SK-MEL-5 (cell line): ENCODE measurements at places on chromosomes 13 and 19. TPM values are rescaled to one million over a fixed set of nuclear protein-coding genes. Genes with fewer than 3 reads are reported as not detected.

Gene APOC4
- total RNA-seq: not detected in 2 replicates

Gene C19orf18
- total RNA-seq: not detected in 2 replicates

Gene SHISA2
- 51.0 and 51.3 TPM in 2 replicates for total RNA-seq

Gene TYROBP
- not detected in 2 replicates for total RNA-seq

Gene CA11
- total RNA-seq: 5.1 and 7.1 TPM in 2 replicates

Gene MED26
- 4.8 and 5.5 TPM in 2 replicates for total RNA-seq

Gene SIGLEC5
- not detected in 2 replicates for total RNA-seq

Gene LILRA1
- not detected in 2 replicates for total RNA-seq
